Caki2 (cell line): ENCODE measurements at places on chromosomes 11 and 22.
A peak's percentile ranks its signal among the peaks of the same experiment; 100 is the strongest.

GRCh38 chr11:115552151-115552772, 48.0 kb upstream of the CADM1 start:
- DNase-seq: peak; percentile 25

DNA sequence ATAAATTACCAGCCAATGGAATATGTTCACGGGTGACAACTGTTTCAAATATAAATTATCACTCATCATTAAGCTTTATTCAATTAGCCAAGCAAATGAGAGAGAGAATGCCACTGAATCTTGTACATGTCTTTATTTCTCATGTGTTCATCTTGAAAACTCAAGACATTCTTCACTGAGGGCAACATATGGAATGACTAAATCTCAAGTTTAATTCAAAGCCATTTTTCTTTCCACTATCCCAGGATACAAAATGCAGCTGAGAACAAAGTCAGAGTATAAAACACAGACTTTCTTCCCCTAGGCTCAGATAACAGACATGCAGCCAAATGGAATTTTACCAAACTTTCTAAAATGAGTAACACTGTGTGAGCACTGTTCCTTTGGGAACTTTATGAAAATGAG, 12.1 kb upstream of the BBOX1 start:
- no peak for DNase-seq

DNA sequence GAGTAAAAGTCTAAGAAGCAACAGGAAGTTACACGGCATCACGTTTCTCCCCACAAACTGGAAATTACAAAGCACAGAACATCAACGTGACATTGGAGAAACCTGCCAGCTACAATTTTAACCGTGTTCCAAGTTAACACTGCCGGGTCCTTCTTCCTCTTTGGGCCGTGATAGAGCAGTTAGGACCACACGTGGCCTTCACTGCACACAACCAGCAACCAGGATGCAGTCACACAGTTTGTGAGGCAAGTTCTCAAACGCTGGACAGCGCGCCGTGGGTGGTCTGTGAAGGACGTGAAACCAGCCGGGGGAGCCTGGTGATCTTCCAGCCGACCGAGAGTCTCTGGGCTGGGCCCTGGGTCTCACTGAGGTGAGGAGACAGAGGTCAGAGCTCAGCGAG, 14.6 kb downstream of the C11orf21 start:
- DNase-seq: no peak

DNA sequence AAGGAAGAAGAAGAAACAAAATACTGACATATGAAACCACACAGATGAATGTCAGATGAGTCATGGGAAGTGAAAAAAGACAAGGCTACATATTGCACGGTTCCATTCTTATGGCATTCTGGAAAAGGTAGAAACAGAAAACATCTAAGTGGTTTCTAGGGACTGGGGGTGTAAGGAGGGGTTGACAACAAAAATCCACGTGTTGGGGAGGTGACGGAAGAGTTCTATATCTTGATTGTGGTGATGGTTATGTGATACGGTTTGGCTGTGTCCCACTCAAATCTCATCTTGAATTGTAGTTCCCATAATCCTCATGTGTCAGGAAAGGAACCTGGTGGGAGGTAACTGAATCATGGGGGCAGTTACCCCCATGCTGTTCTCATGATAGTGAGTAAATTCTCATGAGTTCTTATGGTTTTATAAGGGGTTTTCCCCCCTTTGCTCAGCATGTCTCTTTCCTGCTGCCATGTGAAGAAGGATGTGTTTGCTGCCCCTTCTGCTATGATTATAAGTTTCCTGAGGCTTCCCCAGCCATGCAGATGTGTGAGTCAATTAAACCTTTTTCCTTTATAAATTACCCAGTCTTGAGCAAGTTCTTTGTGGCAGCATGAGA, 6.4 kb upstream of the ARFGAP3 start:
- peak; percentile 95 for DNase-seq

DNA sequence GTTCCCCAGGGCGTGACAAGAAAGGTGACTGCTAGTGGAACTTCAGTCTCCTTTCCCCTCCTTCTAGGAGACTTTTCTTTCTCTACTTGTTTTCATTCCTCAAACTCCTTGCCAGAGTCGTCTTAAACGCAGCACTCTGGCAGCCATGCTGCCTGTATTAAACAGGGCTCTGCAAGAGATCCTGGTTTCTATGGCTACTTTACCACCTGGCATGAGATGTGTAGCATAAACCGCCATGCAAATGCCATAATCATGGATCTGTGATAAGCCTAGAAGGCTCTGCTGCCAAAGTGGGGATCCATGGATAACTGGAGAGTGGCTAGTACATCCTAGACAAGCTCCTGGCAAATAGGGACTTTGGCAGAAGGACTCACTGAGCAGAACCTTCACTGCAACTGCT, 321.1 kb downstream of the CADM1 start:
- no peak for DNase-seq

GRCh38 chr11:47387944-47388696, 9.8 kb upstream of the SPI1 start:
- no peak for DNase-seq

DNA sequence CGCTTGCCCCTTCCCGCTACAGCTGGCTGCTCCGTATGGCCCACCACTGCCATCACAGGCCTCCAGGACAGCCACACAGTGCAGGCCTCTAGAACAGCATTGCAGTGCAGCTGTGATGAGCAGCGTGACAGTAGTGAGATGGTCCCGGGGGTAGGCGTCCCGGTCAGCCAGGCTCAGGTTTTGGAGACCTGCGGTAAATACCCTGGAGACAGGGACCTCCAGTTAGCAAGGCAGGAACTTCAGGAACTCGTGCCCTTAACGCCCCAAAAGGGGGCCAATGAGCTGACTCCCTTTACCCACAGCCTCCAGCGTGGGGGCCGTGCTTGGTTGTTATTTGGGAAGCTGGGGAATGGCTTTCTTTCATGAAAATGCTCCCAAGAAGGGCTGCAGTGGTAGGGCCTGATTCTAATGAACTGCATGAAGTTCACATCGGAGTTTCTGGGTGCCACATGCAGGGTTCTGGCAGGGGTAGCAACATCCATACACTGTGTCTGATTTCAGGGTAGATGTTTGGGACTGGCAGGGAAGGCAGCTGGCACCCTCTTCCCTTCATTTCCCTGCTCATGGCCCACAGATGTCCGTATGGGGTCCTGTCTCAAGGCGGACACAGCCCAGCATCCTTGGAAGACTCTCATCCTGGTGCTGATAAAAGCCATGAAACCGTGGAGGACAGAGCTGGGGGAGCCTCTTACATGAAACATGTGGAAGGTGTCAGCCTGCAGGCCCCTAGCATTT, 440.5 kb downstream of the TBC1D22A start:
- no peak for DNase-seq

GRCh38 chr11:5891216-5891800, 1.7 kb upstream of the OR52E5 start:
- DNase-seq: no peak

DNA sequence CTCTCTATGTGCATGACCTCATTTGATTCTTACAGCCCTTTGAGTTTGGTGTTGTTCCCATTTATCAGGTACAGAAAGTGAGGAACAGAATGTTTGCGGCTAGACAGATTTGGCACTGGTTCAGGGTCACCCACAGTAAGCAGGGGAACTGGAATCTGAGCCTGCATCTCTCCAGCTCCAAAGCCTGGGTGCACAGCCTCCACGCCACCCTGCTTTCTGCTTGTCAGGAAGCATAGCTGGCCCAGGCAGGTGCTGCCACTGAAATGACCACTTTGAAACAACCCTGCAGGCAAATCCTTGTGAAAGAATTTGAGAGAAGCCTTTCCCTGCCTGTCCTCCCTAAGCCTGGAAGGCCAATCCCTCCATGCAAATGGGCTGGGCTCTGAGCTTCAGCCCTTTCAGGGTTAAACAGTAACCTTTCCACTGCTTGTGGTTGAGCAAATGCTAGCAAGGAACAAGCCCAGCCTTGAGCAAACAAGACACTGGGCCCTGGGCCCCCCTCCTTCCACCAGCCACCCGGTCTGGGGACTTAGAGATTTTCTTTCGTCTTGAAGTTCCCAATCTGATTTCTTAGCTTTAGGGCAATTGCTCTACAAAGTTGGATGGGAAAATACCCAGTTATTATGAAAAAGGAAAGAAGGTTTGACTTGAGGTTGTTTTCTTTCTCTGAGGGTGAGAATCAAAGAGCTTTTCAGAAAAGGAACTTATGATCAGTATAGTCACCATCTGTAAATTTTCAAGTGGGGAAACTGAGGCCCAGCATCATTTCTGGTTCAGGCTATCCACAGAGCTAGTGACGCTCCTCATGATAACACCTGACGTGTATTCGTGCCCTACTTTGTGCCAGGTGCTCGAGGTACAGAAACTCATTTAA, 19.4 kb downstream of the EHF start:
- peak; percentile 70 for DNase-seq

GRCh38 chr22:22786301-22787115, 101.1 kb upstream of the IGLL5 start:
- no peak for DNase-seq

DNA sequence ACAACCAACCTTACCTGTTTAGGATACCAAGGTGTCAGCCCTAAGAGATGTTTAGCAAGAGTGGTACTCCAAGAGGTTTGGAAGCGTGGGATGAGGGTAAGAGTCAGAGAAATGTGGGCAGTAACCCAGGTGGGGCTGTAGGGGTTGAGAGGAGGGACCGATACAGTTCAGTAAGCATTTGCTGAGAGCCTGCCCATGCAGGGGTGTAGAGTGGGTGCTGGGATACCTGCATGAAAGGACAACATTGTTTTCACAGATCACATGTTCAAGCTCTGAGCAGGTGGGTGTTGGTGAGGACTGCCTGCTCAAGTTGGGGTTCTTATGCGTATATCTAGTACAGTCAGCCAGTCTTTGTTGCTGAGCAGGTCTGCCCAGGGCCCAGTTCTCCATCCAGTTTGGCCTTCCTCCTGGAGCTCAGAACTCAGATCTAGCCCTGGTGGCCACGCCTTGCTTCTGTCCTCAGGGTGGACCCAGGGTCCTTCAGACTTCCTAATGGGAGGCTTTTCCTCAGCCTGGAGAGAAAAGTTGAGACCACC, 14.8 kb downstream of the PPFIBP2 start:
- no peak for DNase-seq

DNA sequence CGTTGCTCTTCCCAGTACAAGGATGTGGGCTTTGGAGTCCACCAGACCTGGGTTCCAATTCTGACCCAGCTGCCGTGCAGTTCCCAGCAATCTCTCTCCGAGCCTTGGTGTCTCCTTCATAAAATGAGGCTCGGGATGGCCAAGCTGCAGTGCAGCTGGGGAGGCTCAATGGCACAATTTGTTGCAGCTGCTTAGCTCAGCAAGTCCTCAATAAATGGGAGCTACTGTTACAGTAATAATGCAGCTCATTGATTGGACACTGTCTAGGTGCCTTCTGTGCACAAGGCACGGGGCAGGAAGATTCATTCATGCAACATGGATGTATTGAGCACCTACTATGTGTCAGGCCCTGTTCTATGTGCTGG, 37.1 kb downstream of the SHISAL1 start:
- DNase-seq: no peak

DNA sequence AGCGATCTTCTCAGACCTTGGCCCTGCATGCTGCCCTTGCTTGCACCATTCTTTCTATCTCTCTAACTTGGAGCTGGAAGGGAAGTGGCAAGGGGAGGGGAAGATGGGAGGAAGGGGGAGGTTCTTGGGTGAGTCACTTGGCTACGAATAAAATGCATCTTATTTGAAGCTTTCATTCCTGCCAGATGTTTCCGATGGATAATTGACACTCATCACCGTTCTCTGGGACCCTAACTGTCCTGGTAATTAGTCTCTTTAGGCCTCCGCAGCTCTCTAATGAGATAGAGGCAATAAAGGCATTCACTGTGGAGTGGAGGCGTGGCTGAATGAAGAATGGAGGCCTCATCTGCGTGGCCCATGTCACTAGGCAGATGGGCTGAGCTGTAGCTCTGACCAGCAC, 960.1 kb downstream of the NTM start:
- no peak for DNase-seq

- no peak for DNase-seq
Measured at GRCh38 chr11:64361659-64362058, 2.7 kb downstream of the RPS6KA4 start.

DNA sequence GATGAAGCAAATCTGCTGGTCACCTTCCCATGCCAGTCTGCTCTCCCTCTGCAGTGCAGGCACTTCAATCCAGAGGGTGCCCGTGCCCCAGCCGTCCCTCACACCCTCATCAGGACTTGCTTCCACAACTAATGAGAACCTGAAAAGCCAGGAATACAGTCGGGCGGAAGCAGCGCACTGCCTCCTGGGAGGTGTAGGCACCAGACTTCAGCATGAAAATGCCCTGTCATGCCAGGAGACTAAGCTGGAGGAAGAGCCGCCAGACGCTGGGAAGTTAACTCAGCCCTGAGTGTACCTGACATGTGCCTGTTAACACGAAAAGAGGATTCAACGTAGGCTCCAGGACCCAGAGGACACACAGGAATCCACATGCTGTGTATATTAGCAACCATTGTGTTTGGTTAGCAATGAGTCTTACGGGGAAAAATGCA, 40.1 kb upstream of the FLI1 start:
- peak; percentile 13 for DNase-seq

GRCh38 chr11:102115557-102115956, 5.3 kb downstream of the YAP1 start:
- peak; percentile 85 for DNase-seq

DNA sequence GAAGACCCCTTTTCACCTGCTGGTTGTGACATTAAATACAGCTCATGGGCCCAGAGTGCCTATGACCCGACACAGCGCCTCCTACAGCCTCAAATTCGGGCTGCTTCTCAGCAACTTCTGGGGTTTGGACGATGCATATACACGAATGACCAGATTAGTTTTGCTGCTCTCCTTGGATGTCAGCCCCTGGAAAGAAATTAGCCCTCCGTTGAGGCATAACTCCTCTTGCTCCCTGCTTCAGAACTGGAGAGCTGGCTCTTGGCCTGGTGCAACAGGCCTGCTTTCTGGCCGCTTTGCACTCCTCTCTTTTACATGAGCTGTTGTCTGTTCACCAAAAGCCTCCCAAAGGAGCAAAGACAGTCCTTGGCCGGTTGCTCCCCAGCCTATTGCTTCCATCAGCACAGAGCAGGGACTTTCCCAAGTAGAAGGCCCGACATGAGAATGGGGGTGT, 3.3 kb downstream of the TECTA start:
- no peak for DNase-seq

- no peak for DNase-seq
Measured at GRCh38 chr11:112062923-112063322, 10.9 kb downstream of the PIH1D2 start.

GRCh38 chr22:37176464-37177061, 11.5 kb downstream of the C1QTNF6 start:
- no peak for DNase-seq

GRCh38 chr11:85028329-85029101, 598.6 kb downstream of the DLG2 start:
- no peak for DNase-seq

DNA sequence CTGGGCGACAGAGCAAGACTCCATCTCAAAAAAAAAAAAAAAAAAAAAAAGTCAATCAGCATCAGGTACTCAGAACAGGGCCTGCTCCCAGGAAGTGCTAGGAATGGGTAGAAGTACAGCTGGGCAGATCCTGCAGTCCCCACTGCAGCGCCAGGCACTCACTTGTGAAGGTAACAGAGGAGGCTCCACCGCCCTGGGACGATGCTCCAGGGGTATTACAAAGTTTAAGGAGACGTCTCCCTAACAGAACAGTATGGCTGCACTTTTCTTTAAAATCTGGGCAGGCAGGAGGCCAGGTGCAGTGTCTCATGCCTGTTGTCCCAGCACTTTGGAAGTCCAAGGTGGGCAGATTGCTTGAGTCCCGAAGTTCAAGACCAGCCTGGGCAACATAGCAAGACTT, 1449.0 kb downstream of the BRD1 start:
- DNase-seq: no peak
